ENCODE measurements at places on chromosomes 13 and 19. TPM values are rescaled to one million over a fixed set of nuclear protein-coding genes. Genes with fewer than 3 reads are reported as not detected.

The UHRF1 gene
- 88.6 TPM for total RNA-seq

The ADM5 gene
- 1.1 TPM for total RNA-seq

The PSG2 gene
- 8.0 TPM for total RNA-seq

The DOHH gene
- 64.8 TPM for total RNA-seq

The OR7E24 gene
- total RNA-seq = not detected

The EDNRB gene
- not detected for total RNA-seq

The SMIM24 gene
- total RNA-seq = 0.24 TPM

The SERPINE3 gene
- total RNA-seq = not detected

The C19orf73 gene
- total RNA-seq = 0.74 TPM

The ZNF471 gene
- 1.2 TPM for total RNA-seq

The PSG5 gene
- 73.3 TPM for total RNA-seq

The SYDE1 gene
- total RNA-seq = 43.0 TPM

The FFAR3 gene
- not detected for total RNA-seq

The FOXO1 gene
- 0.17 TPM for total RNA-seq

The C1QTNF9 gene
- total RNA-seq = not detected

The JAK3 gene
- total RNA-seq = 4.6 TPM

The OVOL3 gene
- total RNA-seq = not detected

The MRPS12 gene
- 161 TPM for total RNA-seq

The GARIN5A gene
- 0.10 TPM for total RNA-seq

The NEK5 gene
- not detected for total RNA-seq

The CTU1 gene
- total RNA-seq = 10.1 TPM

The UBE2L5 gene
- not detected for total RNA-seq

The P2RY11 gene
- 8.0 TPM for total RNA-seq

The ZNF582 gene
- 0.43 TPM for total RNA-seq

The BABAM1 gene
- 237 TPM for total RNA-seq

The MCF2L gene
- total RNA-seq = 4.7 TPM

The IL4I1 gene
- total RNA-seq = 0.80 TPM

The CYP4F22 gene
- 0.80 TPM for total RNA-seq

The GPR18 gene
- not detected for total RNA-seq

The CDC42EP5 gene
- 87.3 TPM for total RNA-seq

The CCDC169 gene
- not detected for total RNA-seq

The NKPD1 gene
- not detected for total RNA-seq

The SOX21 gene
- total RNA-seq = not detected

The GGACT gene
- 17.8 TPM for total RNA-seq

The GAPDHS gene
- not detected for total RNA-seq

The COQ8B gene
- 59.5 TPM for total RNA-seq

The PEAK3 gene
- not detected for total RNA-seq

The CEACAM4 gene
- total RNA-seq = not detected

The KISS1R gene
- 1.9 TPM for total RNA-seq

The TRPM4 gene
- 18.6 TPM for total RNA-seq

The KLK3 gene
- total RNA-seq = not detected

The AP3D1 gene
- 195 TPM for total RNA-seq

The CACNG6 gene
- total RNA-seq = not detected

The ZNF793 gene
- total RNA-seq = not detected

The NCCRP1 gene
- 4.5 TPM for total RNA-seq

The N4BP2L2 gene
- total RNA-seq = 54.3 TPM

The GRK1 gene
- total RNA-seq = 0.07 TPM

The SPACA6 gene
- total RNA-seq = 0.98 TPM

The ADGRE3 gene
- total RNA-seq = not detected

The CCNA1 gene
- 0.25 TPM for total RNA-seq

The TMPRSS9 gene
- total RNA-seq = 0.17 TPM

The CYP2S1 gene
- total RNA-seq = not detected

The LILRB3 gene
- 0.74 TPM for total RNA-seq

The SOX1 gene
- total RNA-seq = not detected

The COL4A1 gene
- 0.98 TPM for total RNA-seq

The PRR36 gene
- total RNA-seq = 0.49 TPM

The ONECUT3 gene
- total RNA-seq = not detected

The CGB2 gene
- total RNA-seq = not detected
